Astrocyte of the hippocampus (primary cell): ENCODE measurements at places on chromosomes 2 and 18.

GRCh38 chr18:59446012-59446411 lies 86.9 kb upstream of the LMAN1 start:
- DNase-seq = peak; percentile 59

- no peak for DNase-seq
These were observed 59.4 kb downstream of the ADAM23 start for GRCh38 chr2:206502729-206503128.

- DNase-seq = peak; percentile 49
These were observed 209.4 kb upstream of the SP5 start for GRCh38 chr2:170505631-170506275.

GRCh38 chr2:51145761-51146160 lies 113.8 kb upstream of the NRXN1 start:
- DNase-seq = no peak

DNA sequence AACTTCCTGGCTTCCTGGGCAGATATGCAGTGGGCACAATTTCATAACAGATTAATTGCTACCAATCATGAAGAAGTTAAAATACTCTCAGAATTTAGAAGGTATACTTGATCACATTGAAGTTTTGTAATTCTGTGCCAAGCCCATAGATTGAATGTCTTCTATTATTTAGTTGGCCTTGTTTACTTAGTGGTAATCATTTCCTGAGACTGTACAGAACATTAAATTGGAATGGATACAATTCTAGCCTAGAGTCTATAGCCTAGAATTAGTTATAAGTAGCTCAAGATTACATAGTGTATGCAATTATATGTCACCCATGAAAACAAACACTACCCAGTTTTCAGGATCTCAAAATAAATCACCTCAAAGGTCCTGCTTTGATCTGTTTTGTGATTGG lies 615.8 kb downstream of the XIRP2 start:
- DNase-seq = no peak

DNA sequence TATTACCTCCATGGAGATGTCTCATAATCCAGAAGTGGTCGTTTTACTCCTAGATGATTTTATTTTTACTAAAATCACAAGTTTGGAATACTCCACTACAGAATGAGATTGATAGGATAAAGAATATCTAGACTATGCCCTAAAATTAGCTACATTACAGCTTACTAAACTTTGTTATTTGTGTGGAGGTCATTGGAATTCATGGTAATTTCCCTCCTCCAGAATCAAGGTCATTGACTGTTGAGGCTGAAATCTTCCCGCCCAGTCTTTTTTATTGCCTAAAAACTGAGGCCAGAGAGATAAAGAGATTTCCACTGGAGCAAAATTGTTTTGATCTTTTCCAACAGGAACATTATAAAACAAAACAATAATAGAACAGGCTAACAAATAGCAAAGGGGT lies 35.0 kb downstream of the ITGB6 start:
- no peak for DNase-seq

GRCh38 chr18:78778651-78779050 lies 201.0 kb upstream of the SALL3 start:
- no peak for DNase-seq

DNA sequence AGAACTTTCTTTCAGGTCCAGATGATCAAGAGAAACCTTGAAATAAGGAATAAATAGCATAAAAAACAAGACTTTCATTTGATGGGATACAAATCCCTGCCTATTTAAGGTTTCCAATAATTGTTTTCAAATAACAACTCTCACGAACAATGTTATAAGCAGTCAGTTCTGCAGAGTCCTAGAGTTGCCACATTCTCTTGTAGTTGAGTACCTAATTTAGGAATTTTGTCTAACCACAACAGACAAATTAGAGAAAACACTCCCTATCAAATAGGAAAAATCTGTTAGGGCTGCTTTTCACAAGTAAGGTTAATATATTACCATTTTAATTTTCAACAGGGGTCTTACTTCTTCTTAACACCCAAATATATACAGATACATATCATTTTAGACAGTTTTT lies 130.1 kb upstream of the CDH20 start:
- peak; percentile 59 for DNase-seq

- DNase-seq = no peak
These were observed 59.4 kb downstream of the ALPK2 start for GRCh38 chr18:58569490-58569911.

- DNase-seq = no peak
These were observed 138.6 kb upstream of the FHL2 start for GRCh38 chr2:105537466-105537865.

DNA sequence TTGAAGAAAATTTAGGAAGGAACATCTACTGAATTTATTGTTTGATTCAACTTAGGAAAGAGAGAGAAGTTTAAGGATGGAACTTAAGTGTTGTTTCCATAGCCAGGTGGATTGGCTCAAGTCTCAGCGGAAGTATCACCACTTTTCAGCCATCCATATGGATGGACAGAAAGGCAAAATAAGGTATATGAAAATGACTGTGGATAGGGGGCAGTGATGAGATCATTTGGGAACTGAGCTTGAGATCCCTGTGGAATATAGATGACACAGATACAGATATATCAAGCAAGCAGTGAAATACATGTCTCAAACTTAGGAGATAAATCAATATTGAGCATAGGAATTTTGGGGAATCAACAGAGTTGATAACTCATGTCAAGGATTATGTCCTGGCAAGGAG lies 1462.7 kb upstream of the NXPH2 start:
- DNase-seq = no peak

DNA sequence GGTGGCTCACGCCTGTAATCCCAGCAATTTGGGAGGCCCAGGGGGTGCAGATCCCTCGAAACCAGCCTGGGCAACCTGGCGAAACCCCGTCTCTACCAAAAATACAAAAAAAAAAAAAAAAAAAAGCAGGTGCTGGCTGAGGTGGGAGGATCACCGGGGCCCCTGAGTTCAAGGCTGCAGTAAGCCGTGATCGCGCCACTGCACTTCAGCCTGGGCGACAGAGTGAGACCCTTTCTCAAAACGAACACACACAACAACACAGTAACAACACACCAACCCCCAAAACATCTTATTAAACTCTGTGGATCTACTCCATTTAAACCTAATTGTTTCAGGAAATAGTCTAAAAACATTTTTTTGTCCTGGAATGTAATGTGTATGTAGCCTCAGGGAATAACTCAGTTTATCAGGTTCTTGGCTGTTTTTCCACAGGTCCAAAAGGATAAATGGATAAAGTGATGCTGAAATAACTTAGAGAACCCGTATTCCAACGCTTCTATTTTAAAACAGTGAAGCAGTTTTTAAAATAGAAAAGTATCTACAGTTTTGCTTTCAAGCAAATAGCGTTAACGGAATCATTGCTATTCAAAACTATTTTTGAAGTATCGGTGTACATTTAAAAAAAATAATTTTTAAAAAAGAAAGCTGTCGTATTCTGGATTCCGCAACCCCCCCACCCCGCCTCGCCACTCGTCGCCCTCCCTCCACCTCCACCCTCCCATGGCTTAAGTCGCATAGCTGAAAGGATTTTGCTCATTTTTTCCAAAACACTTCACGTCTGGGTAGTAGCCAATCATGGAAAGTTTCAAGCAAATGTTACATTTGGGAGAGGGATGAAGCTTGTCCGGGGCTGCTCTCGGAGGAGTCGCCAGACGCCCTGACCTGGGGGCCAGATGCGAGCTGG lies 895 bp upstream of the GLS start:
- DNase-seq = peak; percentile 77

DNA sequence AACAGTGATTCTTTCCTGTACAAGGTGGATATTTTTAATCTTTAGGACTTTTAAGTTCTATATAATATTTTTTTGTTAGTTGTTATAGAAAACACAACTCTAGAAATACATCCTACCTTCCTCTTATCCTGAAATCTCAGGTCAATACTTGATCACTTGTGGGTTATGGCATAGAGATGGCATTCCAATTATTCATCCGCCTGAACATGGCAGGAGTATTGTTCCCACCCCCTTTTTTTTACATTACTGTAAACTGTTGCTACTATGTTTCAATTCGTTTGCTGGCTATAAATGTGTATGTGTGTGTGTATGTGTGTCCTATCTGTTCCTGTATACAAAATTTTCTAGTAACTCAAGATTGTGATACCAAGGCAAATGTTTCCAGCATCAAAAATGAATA lies 43.3 kb upstream of the FN1 start:
- DNase-seq = no peak

DNA sequence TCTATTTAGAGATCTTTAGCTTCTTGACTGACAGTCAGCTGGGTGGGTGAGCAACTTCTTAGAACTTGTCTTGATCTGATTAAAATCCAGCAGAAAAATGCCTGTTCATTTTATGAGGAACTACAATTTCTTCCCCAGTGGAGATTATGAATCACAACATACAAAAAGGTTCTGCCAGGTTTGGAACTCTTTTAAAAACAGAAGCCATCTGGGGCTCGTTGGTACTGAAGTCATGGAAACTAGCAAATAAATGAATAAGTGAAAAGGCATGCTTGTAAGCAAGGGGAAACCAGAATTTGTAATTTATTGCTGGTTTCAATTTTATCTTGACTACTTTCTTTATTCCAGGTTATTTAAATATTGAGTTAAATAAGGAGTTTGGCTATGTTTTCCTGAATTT lies 767.4 kb downstream of the MBD2 start:
- peak; percentile 81 for DNase-seq

- no peak for DNase-seq
These were observed 55.2 kb upstream of the LDLRAD4 start for GRCh38 chr18:13163167-13163927.

DNA sequence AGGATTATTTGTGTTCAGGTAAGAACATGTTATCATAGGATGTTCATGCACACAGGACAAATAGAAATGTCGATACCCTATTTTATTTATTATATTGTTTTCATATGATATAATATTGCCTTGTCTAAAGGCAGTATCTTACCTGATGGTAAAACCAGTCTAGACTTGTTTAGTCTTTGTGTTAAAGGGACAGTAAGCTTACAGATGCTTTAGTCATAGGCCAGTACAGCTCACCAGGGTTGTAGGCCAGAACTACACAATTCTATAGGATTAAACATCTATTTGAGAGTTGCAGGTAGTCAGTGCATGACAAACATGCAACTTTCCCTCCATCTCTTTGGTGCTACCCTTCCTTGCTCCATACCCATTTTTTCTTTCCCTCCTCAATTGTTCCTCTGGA lies 158.5 kb downstream of the GALNT3 start:
- DNase-seq = no peak

- no peak for DNase-seq
These were observed 16.8 kb upstream of the LPIN1 start for GRCh38 chr2:11729362-11730212.

DNA sequence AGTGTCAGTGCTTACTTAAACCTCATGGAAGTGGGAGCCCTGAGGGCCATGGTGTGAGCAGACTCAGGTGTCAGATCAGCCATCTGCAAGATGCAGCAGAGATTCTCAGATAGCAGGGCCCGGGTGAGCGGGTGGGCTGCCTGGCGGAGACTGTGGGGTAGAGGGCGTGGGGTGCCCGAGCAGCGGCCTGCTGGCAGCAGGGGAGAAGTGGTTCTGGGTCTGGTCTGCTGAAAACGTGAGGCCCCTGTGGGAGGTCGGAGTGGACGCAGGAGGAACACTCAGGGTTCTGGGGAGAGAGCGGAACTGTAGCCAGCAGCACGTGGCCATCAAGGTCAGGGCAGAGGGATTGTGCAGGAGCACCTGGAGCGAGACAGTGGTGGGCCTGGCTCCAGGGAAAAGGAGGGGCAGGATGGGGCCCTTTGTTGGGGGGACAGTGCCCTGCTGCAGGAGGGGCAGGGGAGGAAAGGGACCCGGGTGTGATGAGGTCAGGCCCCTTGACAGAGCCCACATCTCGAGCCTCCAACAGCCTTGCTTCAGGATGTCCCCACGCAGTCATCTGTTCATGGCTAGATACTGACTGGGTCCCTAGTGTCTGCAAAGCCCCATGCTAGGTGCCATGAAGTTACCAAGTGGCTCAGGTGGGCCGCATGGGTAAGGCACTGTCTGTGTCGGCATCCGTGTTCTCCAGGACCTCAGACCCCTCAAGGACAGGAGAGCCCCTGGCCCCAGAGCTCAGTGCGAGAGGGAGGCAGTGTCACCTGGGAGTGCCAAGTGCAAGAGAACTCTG lies 2.7 kb upstream of the ESPNL start:
- no peak for DNase-seq

DNA sequence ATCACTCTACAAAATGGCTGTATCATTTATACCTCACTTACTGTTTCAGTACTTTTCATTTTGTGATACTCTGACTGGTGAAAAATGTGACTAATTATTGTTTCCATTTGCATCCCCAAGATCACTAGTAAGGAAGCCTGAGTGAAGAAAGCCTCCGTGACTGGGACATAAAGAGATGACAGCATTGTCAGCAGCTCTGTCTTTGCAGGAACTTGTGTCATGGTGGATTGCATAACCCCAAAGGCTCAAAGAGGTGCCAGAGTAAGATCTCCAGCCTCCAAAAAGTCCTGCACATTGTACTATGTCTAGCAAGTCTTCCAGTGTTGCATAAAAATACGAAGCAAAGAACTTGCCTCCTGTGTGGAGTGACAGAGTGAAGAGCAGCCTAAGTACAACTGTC lies 187.5 kb upstream of the CRIM1 start:
- DNase-seq = no peak

DNA sequence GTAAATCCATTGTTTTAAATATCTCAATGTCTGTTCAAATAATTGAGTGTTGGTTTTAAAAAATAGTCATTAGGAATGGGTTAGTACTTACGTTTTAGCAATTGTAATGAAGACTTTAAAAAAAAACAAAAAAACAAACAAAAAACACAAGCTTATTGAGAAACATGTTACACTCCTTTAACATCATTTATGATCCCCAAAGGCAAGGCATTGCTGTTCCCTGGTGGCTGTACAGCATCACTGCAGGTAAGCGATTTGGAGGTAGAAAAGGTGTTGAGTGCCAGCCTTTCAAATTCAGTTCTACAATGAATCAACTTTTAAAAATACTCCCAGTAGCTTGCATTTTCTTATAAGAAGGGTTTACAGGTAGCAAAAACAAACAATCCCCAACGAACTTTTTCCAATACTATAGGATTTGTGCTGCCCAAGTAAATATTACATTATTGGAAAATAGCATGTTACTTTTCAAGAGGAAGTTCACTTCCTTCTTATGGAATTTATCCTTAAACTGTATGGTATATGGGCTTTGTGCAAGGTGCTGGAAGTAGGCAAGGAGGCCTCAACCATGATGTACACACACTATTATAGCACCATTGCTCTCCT lies 27.5 kb downstream of the CNRIP1 start:
- peak; percentile 37 for DNase-seq

GRCh38 chr18:73785300-73785699 lies 362.3 kb downstream of the FBXO15 start:
- DNase-seq = no peak

GRCh38 chr2:86646865-86647264 lies 23.2 kb upstream of the RNF103 start:
- DNase-seq = no peak
